ENCODE measurements at places on chromosomes 4 and X.

- DNase-seq: no peak
Observed at GRCh38 chr4:127997534-127998388, 32.6 kb downstream of the ABHD18 start.

- DNase-seq: no peak
Observed at GRCh38 chr4:171583790-171584189, 229.4 kb upstream of the GALNTL6 start.

GRCh38 chr4:147765121-147765529 lies 33.2 kb downstream of the ARHGAP10 start:
- no peak for DNase-seq

- no peak for DNase-seq
Observed at GRCh38 chrX:9662148-9662547, 103.5 kb downstream of the GPR143 start.

GRCh38 chr4:143082701-143083100 lies 102.0 kb upstream of the USP38 start:
- no peak for DNase-seq

GRCh38 chrX:130111220-130112154 lies 1.2 kb upstream of the ELF4 start:
- no peak for DNase-seq

GRCh38 chr4:81503586-81503985 lies 31.9 kb upstream of the RASGEF1B start:
- DNase-seq: no peak

DNA sequence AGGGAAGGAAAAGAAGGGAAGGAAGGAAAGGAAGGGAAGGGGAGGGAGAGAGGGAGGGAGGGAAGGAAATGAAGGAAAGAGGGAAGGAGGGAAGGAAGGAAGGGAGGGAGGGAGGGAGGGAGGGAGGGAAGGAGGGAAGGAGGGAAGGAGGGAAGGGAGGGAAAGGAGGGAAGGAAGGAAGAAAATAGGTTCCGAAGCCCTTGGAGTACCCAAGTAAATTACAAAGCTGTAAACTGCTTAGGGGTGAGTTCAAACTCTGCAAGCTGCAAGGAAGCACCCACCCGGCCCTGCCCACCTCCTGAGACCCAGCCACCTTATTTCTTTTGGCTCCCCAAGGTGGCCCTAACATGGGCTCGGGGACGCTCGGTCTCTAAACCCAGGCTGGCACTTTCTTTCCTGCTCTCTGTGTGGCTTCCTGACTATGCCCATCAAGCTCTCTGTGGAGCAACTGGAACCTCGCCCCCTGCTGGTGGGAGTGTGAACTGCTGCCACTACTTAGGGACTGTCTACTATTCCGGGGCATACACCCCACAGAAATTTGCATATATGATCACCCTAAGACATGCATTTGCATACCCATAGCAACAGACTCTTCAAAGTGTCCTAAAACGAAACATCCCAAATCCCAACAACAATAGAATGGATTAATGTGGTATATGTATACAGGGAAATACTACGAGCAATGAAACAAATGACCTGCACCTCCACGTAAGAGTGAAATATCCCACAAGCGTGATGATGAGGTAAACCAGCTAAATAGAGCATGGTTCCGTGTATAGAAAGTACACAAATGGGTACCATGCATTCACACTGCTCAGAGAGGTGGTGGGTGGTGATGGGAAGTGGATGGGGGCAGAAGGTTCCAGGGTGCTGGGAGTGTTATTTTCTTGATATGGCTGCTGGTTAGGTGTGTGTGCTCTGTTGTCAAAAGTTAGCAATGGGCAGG lies 151.7 kb upstream of the TBL1X start:
- DNase-seq: peak; percentile 62

- DNase-seq: no peak
Observed at GRCh38 chrX:68935362-68935761, 106.5 kb downstream of the EFNB1 start.

DNA sequence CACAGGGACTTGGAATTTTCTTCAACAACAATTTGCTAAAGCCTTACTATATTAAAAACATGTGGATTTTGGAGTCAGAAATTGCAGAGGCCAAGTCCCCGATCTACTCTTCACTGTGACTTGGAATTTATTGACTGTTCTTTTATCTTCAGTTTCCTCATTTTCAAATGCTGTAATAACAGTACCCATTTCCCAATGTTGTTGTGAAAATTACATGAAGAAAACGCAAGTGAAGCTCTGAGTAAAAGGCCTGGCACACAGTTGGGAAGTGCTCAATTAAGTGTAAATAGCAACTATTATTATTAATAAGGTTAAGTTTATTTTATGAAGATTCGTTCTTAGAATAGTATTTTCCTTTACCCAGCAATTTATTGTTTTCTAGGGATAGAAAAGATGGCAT lies 15.7 kb downstream of the STBD1 start:
- no peak for DNase-seq

DNA sequence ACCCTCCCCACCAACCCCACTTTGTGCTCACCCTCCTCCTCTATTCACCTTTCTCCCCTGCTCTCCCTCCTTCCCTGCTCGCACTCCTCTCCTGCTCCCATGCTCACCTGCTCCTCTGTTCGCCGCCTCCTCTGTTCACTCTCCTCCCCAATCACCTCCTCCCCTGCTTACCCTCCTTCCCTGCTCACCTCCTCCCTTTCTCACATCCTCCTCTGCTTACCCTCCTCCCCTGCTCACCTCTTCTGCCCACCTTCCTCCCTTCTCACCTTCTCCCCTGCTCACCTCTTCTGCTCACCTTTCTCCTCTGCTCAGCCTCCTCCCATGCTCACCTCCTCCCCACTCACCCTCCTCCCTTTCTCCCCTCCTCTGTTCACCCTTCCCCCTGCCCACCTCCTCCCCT lies 357.2 kb downstream of the UNC5C start:
- no peak for DNase-seq

DNA sequence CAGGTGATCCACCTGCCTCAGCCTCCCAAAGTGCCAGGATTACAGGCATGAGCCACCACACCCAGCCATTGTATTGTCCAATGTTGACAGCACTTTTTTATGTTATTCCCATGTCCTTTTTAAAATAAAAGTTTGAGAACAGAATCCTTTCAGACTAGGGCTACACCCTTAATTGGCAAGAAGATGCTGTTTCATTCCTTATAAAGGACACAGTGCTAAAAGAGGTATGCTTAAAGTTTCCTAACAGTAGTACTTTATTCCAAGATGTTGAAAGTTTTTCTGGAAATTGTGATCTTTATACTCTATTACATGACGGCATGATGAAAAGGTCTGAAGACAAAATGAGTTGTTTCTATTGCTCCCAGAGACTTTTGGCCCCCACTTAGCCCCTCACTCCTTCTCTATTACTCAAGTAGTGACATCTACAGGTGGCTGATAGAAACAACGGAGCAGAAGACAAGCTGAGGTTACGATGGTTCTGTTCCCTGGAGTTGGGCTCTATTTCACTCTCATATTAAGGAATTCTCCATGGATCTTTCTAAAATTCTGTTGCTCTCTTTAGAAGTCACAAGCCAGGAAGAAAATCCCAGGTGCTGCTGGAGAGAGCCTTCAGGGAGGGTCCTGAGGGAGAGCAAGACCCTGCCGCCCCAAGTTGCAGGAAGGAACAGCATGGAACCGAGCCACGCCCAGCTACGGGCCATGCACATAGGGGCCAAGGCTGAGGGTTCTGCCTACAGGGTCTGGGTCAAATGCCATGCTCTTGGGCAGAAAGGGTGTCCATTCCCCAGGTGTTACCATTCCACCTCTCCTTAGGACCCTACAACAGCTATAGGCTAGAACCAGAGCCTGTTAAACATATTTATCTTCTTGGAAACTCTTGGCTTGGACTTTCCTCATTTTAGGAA lies 22.8 kb downstream of the RPL9 start:
- DNase-seq: no peak

DNA sequence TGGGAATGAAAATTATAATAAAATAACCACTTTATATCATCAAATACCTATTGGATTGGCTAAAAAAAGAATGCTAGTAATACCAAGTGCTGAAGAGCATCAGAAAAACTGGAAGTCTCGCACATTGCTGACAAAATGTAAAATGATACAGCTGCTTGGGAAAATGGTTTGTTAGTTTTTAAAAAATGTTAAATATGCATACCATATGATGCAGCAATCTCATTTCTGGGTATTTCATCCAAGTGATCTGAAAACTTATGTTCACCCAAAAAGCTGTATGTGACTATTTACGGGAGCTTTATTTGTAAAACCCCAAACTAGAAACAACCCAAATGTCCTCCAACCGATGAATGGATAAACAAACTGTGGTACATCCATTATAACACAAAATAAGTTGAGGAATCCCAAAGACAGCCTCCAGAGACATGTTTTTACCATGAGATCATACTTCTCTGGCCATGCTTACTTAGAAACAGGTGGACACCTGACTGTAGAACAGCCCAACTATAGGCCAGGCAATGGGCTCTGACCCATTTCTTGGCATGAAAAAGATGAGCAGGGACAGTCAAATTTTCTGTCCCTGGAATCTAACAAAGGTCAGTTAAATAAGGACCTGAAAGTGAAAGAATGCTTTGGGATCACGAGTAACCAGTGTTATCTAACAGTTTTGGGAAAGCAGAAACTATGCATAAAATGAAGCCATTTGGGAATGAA lies 47.5 kb upstream of the FAM120C start:
- DNase-seq: no peak

DNA sequence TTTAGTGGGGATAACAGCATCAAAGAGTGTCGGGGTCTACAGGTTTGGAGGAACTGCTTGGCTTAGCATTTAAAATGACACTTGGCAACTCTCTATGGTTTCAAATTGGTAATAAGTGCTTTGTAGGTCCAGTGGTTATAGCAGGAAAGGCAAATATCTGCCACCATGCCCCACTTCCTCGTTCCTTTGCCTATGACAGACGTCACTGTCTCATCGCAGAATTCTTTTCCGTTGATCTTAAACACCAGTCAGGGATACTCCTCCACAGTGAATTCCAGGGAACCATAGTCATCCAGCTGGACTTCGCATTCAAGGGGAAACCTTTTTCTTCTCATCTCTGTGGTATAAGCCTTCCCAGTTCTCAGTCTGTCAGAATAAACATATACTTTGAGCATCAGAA lies 319.1 kb downstream of the GPAT3 start:
- no peak for DNase-seq

DNA sequence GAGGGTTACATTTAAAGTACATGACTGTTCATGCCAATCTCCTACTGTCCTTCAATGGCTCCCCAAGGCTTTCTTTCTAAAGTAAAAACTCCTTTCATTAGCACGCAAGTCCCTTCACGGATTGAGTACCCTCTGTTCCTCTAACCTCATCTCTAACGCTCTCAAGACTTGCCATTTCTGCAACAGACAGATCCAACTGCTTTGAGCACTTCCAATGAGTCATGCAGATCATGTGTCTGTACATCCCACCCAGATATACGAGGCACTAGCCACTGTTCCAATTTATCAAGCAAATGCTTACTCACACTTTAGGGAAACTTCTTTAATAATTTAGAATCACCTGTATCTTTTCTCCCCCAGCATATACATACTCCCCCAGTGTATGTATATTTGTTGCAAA lies 332.5 kb upstream of the ZFP42 start:
- DNase-seq: no peak

DNA sequence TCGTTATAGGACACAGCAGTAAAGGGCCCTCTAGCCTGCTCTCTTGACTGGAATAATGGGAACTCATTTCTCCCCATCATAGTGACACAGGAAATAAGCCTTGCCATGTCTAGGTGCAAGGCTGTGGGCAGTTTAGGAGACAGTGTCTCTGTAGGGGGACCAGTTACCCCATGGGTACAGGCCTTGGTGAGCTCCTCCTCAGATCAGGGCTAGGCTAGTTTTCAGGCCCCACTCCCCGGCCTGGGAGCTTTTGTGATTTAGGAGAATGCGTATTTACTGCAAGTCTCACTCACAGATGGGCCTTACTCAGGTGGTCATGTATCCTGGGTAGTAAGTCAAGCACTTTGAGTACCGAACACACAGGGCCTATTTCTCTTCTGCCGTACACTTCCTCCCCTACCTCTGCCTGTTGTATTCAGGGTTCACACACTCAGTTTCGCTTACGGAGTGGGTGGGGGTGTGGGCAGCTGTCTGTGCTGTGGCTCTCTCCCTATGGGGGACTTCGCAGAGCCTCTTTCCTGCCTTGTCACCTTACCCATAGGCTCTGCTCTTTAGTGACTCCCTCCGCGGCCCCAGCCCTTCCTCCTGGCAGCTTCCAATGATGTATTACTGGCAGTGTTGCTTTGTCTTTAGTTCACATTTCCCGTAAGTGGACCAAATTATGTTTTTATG lies 34.2 kb downstream of the FAM193A start:
- no peak for DNase-seq

DNA sequence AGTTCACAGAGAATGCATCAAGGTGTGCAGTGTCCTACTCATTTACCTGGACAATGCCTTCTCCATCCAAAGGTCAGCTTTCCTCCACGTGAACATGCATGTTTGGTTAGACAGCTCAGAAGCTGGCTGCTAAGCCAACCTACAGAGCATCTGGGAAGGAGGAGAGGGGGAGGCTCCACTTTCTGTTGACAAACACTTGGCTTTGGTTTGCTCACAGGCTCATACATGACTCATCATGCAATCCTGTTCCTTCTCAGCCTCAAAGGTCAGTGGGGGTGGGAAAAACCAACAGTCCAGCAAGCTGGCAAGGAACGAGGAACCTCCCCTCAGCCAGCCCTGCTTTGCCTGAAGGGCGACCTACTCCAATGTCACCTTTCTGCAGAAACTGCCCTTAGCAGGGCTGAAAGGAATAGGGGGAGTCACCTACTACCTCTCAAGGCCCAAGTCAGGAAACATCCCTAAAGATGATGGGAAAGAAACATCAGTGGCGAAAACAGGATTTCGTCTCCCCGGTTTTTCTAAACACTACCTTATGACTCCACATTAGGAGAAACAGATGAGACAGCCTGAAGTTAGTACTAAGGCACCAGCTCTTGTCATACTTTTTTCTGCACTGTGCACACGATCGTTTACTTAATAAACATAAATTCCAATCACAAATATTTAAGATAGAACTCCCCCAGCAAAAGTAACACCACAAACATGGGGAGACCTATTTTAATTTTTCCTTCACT lies 37.9 kb downstream of the RELL1 start:
- DNase-seq: no peak

- no peak for DNase-seq
Observed at GRCh38 chrX:100911731-100912130, 17.0 kb downstream of the XKRX start.

DNA sequence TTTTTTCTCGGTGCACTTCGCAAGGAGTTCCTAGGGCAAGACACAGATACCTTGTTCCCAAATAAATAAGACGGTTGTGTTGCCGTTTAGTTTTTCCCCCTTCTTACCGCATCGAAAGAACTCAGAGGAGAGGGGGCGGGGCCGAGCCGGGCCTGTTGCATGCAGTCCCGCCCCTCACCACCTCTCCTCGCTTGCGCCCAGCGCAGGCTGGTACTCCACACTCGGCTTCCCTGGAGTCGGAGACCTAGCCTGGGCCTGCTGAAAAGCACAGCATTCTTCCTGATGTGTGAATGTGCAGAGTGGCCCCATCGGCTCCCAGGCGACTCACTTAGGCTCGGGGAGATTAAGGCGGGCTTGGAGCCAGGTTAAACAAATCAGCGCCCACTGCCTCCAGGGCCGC lies 26.1 kb upstream of the VMA21 start:
- no peak for DNase-seq

- DNase-seq: no peak
Observed at GRCh38 chr4:8164687-8165086, 6.1 kb upstream of the ABLIM2 start.

All from hematopoietic multipotent progenitor cell treated with erythropoietin and hydrocortisone succinate and interleukin-3 and kit ligand, for 8 days (in vitro differentiated cells).